ENCODE measurements at places on chromosomes 16 and 17.

DNA sequence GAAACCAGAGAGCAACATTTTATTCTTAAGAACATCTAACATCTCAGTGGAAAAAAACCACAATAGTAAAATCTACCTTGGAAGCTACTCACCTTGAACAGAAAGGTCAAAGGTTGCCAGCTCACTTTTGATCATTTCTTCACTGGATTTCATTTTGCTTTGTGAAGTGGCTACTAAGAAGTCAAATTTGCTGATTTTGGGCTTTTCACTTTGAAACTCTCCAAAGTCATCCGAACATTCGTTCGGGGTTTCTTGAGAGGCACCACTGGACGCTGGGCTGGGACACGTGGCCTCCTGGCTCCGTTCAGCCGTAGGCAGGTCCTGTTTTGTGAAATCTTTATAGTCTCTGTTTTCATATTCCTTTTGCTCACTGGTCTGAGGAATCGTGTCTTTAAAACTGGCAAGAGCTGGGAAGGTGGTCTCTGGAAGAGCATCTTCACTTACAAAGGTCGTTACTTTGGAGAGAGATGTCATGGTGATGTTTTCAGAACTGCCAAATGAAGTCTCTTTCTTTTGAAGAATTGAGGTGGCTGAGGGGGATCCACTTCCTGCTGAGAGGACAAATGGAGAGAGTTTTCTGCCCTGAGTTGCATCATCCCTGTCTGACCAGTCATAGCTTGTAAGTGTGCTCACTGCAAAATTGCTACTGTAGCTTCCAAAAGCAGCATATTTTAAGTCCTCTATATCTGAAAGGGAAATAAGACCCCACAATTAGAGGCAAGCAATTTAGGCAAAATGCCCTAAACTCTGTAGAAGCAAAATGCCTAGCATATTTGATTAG is 52.4 kb downstream of the DUSP14 start:
- ATAC-seq: no peak

DNA sequence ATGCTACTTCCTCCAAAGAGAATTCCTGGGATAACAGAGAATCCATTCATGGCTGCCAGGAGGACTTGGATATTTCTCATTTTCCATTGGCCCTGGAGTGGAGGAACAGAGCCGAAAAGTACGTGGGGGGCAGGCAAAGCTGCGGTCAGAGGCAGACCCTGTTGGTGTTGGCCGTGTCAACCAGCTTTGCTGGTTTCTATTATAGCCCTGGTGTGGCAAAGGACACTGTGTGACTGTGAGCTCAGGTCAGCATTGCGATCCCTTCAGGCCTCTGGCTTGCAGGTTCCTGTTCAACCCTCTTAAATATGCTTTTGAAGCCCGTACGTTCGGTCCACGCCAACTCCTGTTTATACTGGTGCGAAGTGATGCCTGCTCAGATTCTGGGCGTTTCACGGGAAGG is 596.2 kb downstream of the MAF start:
- no peak for ATAC-seq

DNA sequence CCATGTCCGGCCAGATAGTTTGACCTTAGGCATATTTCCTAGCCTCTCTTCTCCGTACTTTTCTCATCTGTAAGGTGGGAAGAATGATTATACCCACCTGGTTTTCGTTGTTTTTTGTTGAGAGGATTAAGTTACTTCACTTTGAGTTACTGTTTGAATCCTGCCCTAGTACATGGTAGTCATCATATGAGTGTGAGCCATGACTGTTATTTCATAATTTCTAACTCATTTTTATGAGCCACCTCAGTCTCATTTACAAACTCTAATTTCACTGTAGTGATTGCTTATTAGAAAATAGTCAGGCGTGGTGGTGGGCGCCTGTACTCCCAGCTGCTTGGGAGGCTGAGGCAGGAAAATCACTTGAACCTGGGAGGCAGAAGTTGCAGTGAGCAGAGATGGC is 45.1 kb downstream of the YPEL2 start:
- no peak for ATAC-seq

GRCh38 chr16:78654929-78655328 is 555.5 kb downstream of the WWOX start:
- no peak for ATAC-seq

GRCh38 chr16:3364774-3365427 is 9.2 kb downstream of the OR2C1 start:
- peak; percentile 96 for ATAC-seq

GRCh38 chr17:48624118-48624517 is 2.0 kb downstream of the HOXB9 start:
- no peak for ATAC-seq

GRCh38 chr17:29927546-29927945 is 2.5 kb downstream of the SSH2 start:
- ATAC-seq: no peak

DNA sequence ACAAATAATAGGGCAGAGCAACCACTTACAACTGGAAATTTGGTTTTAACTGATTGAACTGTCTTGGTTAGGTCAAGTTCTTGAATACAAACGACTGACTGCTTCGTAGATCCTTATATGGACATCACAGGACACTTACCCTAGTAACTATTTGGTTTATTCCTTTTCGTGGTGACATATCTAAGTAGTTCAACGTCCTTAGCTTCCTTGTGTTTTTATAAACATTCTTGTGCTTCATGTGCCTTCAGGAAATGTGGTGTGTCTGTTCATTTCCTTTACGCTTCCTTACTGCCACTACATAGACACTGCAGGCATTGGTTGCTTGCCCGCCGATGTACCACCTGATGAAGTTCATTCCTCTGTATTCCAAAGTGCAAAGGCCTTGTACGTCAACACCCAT is 59.3 kb downstream of the USP10 start:
- peak; percentile 14 for ATAC-seq

GRCh38 chr17:2899906-2900305 is 103.7 kb downstream of the RAP1GAP2 start:
- no peak for ATAC-seq

- no peak for ATAC-seq
Measured at GRCh38 chr16:50610331-50611262, 62.4 kb downstream of the NKD1 start.

- no peak for ATAC-seq
Measured at GRCh38 chr17:77242118-77242851, 101.5 kb downstream of the SEC14L1 start.

DNA sequence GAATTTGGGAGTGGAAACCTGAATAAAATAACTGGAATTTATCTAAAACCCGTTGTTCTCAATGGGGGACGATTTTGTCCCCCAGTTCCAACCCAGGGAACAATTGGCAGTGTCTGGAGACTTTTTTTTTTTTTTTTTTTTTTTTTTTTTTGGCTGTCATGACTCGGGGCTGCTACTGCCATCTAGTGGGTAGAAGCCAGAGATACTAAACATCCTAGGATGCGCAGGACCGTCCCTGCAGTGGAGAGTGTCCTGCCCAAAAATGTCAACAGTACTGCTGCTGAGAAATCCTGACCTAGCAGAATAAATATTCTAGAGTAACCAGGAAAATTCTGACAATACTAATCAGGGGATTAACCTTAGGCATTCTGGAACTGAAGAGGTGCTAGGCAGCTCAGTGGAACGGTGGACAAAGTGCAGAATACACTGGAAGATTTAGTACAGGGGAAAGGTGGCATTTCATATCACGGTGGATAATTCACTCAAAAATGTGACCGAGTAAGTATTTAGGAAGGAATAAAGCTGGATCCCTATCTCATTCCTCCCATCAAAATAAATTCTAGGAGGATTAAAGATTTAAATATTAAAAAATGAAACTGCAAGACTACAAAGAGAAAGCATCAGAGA is 107.6 kb downstream of the SPECC1 start:
- ATAC-seq: peak; percentile 57

GRCh38 chr16:50574745-50575136 is 26.5 kb downstream of the NKD1 start:
- ATAC-seq: no peak

- no peak for ATAC-seq
Measured at GRCh38 chr17:29640981-29641642, 18.4 kb upstream of the CORO6 start.

DNA sequence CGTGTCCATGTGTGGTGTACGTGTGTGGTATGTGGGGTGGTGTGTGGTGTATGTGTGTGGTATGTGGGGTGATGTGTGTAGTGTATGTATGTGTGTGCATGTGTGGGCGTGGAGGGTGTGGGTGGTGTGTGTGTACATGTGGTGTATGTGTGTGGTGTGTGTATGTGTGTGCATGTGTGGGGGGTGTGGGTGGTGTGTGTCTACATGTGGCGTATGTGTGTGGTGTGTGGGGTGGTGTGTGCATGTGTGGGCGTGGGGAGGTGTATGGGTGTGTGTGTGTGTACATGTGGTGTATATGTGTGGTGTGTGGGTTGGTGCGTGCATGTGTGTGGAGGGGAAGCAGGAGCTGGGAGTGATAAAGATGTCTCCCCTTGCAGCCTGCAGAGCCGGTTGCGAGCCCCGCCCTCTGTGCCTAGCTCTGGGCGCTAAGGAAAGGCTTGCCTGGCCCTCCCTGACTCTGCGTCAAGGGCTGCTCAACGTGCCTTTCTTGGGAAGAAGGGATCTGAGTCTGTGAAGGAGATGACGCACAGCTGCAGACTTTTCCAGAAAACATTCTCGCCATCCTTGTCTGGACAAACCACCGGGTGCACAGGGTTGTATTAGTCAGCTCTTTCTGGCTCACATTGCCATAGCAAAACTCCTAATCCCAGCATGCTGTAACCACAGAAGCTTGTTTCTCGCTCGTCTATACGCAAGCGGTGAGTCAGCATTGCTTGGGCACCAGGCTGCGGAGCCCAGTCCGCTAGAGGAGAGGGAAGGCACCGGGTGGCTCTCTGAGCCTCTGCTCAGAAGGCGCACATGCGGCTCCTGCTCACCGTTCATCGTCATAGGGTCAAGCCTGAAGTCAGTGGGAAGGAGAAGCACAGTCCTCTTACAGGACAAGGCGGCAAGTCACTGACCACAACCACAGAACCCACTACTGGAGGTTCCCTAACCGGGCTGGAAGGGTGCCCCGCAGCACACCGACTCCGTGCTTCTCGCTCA is 2.0 kb upstream of the CD300H start:
- ATAC-seq: peak; percentile 38

DNA sequence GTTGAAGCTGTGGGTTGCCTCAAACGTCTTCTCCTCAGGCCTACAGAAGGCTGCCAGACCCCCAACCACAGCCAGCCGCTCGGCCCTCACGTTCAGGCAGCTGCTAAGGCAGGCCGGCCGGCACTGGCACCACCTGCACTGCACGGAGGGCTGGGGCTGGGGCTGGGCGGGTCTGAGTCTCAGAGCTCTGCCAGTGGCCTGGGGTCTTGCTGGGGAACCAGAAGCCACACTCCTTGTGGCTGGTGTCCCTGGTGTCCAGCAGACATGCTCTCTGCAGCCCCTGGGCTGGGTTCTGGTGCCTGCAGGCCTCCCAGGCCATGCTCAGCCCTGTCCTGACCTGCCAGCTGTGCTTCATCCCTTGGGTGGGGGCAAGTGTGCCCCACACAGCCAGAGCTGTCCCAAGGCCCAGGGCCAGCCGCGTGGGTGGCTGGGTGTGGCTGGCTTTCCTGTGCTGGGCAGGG is 42.0 kb downstream of the BAHCC1 start:
- no peak for ATAC-seq

- no peak for ATAC-seq
Measured at GRCh38 chr17:33124871-33125551, 133.4 kb downstream of the SPACA3 start.

- ATAC-seq: no peak
Measured at GRCh38 chr17:44355642-44356099, 8.0 kb downstream of the FAM171A2 start.

DNA sequence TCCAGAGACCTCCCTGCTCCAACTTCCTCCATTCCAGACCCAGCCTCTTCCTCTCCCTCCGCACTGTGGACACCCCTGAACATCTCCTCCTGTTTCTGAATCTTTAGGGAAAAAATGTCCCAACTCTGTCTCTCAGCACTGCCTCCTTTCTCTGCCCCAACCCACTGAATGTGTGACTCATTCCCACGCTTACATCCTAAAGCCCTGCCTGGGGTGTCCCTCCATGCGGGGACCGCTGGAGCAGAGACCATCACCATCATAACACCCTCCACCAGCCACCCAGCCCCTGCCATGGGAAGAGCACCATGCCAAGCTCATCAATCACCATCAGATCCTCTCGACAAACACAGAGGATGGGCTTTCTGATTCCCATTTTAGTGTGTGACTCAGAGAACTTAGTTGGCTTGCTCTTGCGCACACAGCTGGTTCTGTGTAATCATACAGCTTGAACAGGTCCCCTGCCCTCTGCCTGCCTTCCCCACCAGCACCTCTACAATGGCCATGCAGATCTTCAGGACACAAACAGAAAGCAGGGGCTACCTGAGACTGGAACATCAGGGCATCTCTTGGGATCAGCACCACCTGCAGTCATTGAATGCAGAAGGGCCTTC is 10.7 kb downstream of the RPRML start:
- no peak for ATAC-seq
